ENCODE measurements at places on chromosomes 4 and X.
A peak's percentile ranks its signal among the peaks of the same experiment; 100 is the strongest.

DNA sequence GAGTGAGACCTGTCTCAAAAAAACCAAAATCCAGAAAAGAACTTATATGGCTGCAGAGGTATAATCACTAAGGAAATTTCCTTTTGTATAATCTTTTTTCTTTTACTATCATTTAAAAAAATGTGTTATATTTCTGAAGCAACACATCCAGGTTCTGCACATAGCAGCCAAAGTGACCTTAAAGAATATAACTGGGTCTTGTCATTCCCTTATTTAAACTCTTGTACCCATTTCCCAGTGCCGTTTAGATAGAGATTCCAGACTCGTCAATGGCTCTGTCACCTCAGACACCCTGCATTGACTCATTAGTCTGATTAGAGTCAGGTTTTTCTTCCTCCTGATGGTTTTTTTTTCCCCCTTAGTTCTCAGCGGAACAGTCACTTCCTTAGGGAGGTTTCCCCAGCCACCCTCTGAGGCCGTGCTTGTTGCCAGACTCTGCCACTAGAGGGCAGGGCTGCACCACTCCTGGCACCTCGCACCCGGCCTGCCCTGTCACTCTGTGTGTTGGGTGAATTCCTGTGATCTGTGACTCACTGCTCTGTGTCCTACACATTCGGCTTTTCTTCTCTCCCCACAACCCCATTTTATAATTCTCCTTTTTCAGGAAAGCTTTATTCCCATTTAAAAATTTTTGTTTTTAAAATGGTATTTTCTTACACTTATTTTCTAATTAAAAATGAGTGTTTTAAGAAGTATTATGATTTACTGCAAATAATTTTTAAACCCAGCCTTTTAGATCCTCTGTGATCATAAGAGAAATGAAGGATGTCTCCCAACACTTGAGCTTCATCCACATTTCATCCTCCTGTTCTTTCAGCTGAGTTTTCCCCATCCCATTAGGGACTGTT is 32.1 kb downstream of the HTT start:
- DNase-seq = no peak

DNA sequence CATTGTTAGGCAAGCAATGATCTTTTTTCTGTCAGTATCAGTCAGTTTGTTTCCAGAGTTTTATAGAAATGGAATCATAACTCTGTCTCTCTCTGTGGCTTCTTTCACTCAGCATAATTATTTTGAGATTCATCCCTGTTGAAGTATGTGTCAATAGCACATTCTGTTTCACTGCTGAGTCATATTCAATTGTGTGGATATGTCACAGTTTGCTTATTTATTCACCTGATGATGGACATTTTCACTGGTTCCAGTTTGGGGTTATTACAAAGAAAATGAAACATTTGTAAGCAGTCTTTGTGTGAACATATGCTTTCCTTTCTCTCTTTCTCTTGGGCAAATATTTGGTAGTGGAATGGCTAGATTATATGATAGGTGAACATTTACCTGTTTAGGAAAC is 10.2 kb upstream of the ZNF718 start:
- no peak for DNase-seq

DNA sequence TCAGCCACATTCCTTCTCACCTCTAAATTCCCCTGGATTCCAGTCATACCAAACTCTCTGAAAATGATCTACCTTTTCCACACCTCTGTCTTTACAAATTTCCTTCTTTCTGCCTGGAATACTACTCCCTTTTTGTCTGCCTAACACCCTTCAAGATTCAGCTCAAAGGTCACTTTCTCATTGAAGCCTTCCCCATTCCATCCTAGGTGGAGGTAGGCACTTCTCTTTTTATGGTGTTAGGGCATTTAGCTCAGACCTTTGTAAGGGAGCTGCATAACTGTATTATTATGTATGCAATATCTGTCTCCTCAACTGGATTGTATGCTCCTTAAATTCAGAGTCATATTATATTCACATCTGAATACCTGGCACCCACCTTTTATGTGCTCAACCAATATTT is 137.7 kb downstream of the RCHY1 start:
- DNase-seq = no peak

DNA sequence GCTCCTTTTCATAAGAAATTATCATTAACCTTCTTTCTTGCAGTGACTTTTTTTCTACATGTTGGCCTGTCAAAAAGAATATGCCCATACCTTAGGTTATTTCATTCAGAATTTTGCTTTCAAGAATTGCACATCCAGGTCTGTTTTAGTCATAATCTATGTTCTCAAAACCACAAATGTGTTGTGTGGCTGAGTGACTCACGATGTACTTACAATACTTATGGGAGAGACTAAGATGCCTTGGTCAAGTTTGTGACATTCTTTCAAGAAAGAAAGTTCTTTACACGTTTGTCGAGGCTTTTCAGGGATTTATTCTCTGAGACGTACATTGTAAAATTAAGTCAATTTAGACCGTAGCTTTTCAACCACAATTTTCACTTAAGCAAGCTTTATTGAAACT is 396.7 kb downstream of the FSTL5 start:
- no peak for DNase-seq

GRCh38 chr4:3399277-3400194 is 42.2 kb upstream of the HGFAC start:
- DNase-seq = no peak

GRCh38 chr4:43331226-43332051 is 438.9 kb downstream of the GRXCR1 start:
- no peak for DNase-seq

GRCh38 chr4:107688421-107688820 is 31.6 kb downstream of the PAPSS1 start:
- no peak for DNase-seq

GRCh38 chrX:40127052-40127451 is 29.3 kb upstream of the BCOR start:
- DNase-seq = no peak

DNA sequence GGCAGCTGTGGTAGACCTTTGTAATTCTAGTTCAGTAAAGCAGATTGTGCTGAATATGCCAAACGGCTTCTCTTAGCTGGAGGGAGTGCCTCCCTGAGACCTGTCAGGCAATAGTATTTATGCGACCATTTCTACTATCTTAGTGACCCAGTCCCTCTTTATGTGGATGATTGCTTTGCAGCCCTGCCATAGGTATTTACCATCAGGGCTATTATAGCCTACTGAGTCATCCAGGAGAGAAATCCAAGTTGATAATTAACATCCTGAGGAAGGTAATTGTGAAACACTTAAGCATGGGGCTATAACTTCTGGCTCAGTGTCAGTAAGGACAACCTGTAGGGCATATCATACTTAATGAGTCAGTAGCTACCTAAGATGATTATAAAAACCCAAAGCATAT is 103.9 kb upstream of the MAOA start:
- no peak for DNase-seq

DNA sequence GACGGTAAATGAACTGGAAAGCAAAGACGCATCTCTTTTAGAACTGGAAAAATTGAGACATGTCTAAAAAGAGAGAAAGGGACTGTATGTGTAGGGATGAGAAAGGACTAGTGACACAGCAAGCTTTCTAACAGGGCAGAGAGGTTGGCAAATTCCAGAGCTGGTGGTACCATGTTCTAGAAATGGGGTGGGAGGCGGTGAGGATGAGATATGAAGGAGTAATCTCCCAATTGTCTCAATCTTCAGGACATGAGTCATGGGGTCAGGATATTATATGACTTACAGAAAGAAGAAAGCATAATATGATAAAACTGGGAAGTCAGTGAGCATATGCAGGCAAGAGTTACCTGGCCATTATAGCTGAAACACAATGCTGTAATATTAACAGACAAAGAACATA is 14.2 kb downstream of the TAB3 start:
- no peak for DNase-seq

DNA sequence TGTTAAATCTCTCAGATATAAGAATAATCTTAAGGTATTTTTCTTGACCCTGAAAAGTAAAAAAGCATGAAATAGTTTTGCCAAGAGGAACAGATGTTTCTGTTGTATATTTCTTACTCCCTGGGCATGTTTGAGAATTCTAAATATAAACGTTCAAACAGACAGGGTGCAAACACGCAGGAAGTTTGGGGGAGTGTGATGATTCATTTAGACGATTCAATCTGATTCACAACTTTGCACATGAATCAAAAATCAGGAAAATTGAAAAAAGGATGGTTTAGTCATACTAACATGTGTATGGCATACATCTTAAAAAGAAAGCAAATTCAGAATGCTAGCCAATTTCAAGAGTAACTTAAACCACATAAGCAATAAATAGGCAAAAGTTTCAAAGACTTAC is 340.3 kb upstream of the GRID2 start:
- no peak for DNase-seq

- DNase-seq = no peak
These were observed 30.1 kb downstream of the SYTL5 start for GRCh38 chrX:38036466-38036865.

- DNase-seq = no peak
These were observed 124.5 kb upstream of the AGA start for GRCh38 chr4:177566691-177567090.

DNA sequence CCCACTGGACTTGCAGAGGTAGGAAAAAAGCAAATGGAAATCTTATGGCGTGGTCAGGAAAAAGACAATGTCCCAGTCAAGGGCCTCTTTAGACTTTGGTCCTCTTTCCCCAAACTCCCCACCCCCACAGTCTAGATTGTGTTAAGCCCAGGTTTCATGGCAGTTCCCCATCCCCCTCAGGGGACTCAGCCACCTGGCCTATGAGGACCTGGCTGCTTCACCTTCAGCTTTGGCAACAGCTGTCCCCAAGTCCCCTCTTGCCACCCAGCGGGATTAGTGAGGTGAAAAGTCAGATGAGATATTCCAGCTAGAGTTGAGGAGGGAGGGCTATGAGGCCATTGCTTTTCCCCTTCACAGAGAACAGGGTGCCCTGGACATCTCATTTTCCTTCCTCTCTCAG is 457 bp downstream of the RIPPLY1 start:
- DNase-seq = no peak

DNA sequence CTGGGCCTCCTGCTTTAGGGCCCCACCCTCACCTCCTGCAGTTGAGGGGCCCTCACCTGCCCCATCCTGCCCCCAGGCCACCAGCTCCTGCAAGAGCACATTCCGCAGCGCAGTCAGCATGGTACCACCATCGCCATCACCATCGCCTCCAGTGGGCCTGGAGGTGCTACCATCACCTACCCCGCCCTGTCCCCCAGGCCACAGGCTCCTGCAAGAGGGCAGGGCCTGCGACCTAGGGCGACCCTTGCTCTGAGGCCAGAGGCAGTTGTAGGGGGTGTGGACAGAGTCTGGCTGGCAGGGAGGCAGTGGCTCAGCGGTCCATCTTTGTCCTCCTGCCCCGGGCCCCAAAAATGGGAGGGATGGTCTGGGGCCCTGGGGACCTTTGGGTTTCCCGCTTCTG is 3.9 kb upstream of the HAUS7 start:
- no peak for DNase-seq

GRCh38 chrX:37776283-37776986 is 3.4 kb upstream of the CYBB start:
- no peak for DNase-seq

- peak; percentile 0 for DNase-seq
These were observed at the start of gene PABPC4L for GRCh38 chr4:134201216-134202161. Gene PABPC4L (minus strand): TSS chr4:134201789. CDS start chr4:134201019, 770 bp downstream.

- no peak for DNase-seq
These were observed 115.1 kb downstream of the SPANXA1 start for GRCh38 chrX:141469469-141469868.

DNA sequence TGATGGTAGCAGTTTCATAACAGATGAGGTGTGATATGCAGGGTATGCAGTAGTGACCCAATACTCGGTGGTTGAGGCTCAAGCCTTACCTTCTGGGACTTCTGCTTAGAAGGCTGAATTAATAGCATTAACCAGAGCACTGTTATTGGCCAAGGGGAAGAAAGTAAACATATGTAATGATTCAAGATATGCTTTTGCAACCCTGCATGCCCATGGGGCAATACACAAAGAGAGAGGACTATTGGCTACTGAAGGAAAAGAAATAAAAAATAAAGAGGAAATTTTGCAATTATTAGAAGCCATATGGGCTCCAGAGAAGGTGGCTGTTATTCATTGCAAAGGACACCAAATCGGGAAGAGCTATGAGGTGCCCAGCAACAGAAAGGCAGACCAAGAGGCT is 8.7 kb downstream of the GAGE10 start:
- DNase-seq = no peak

DNA sequence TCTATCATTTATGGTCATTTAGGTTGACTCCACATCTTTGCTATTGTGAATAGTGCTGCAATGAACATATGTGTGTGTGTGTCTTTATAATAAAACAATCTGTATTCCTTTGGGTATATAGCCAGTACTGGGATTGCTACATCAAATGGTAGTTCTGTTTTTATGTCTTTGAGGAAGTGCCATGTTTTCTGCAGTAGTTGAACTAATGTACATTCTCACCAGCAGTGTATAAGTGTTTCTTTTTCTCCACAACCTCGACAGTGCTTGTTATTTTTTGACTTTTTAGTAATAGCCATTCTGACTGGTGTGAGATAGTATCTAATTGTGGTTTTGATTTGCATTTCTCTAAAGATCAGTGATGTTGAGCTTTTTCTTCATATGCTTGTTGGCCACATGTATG is 80.5 kb downstream of the ARHGAP6 start:
- no peak for DNase-seq

- no peak for DNase-seq
These were observed 25.5 kb downstream of the SMIM14 start for GRCh38 chr4:39613093-39613656.

DNA sequence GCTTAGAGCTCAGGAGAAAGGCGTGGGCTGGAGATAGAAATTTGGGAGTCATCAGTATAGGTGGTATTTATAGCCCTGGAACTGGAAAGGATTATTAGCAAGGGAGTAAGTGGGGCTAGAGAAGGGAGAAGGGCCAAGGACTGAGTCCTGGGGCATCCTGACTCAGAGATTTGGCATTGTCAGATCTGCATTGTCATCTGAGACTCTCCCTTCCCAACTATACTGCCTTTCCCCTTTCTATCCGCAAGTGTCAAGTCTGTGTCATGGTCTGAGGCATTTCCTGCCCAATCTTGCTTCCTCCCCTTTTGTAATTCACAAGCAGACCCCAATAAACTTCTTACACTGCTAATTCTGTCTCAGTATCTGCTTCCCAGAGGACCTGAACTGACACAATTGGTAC is 24.4 kb upstream of the SLC25A43 start:
- DNase-seq = no peak

- no peak for DNase-seq
These were observed 138.6 kb upstream of the NKX1-1 start for GRCh38 chr4:1544861-1545281.

DNA sequence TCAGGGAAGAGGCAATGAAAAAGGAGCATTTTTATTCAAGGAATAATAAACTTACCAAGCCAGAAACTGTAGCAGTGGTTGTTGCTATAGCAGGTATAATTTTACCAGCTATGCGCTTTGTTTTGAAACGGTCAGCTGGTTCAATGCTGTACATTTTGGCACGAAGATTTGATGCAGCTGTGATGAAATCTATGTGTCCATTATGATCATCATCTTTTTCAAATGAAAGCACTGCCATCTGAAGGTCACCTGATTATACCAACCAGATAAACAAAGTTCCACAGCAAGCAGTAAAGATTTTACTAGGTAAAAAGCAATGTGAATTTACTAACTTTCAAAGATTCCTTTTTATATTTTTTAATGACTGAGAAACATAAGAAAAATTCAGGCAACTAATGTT is 66.4 kb downstream of the STAP1 start:
- no peak for DNase-seq
